ENCODE measurements at places on chromosomes 2 and 18. TPM values are rescaled to one million over a fixed set of nuclear protein-coding genes. Genes with fewer than 3 reads are reported as not detected.

Gene GAL3ST2
- not detected for total RNA-seq

Gene SLC23A3
- 8.2 TPM for total RNA-seq

Gene LAMA1
- 3.4 TPM for total RNA-seq

- DNase-seq, result no peak
Observed at GRCh38 chr18:47558110-47558750, 306.8 kb upstream of the SKOR2 start.

Gene FEV
- total RNA-seq, result not detected

GRCh38 chr18:24727685-24728084, 267.2 kb downstream of the HRH4 start:
- no peak for DNase-seq

Gene PPP4R3B
- 50.1 TPM for total RNA-seq

DNA sequence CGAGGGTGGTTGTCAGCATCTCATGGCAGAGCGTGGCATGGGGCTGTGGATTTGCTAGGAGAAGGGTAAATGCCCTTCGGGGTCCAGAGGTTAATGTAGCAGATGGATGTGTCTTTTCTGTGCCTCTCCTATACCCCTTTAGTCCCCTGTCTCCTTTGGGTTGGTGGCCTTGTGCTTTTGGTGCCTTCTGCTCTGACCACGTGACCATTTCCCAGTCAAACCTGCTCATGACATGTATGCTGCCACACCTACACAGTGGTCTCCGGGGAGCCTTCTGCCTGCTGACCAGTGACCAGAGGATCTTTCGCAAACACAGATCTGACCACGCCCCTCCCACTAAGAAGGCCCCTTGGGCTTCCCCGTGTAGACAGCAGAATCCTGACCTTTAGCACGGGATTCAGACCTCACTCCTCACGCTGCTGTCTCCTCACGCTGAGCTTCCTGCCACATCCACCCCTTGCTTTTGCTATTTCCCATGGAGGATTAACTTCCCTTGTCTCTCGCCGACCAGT, 116.2 kb downstream of the ACOXL start:
- no peak for DNase-seq

GRCh38 chr18:38459131-38459994, 893.8 kb upstream of the CELF4 start:
- no peak for DNase-seq

- no peak for DNase-seq
Observed at GRCh38 chr2:167924556-167924955, 322.8 kb downstream of the STK39 start.

DNA sequence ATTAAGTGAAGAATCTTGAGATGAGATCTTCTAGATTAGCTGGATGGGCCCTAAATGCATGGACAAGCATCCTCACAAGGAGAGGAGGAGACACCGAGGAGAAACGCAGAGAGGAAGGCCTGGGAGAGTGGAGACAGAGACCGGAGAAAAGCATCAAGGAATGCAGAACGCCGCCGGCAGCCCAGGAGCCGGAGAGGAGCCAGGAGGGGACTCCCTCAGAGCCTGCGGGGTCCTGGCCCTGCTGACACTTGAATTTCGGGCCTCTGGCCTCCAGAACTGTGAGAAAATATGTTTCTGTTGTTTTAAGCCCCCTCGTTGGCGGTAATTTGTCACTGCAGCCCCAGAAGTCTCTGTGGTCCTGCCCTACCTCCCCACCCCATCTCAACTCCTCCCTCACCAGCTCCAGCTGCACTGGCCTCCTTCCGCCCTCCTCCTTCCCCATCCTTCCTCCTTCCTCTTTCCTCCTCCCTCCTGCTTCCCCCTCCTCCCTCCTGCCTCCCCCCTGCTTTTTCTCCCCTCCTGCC, 116.7 kb downstream of the TWIST2 start:
- DNase-seq, result no peak
